ENCODE measurements at places on chromosomes 11 and 22. TPM values are rescaled to one million over a fixed set of nuclear protein-coding genes. Genes with fewer than 3 reads are reported as not detected.

SLC1A2 gene
- total RNA-seq = 2.0 TPM

- DNase-seq = no peak
These were observed 67.3 kb upstream of the CREB3L1 start for GRCh38 chr11:46210133-46210636.

DNA sequence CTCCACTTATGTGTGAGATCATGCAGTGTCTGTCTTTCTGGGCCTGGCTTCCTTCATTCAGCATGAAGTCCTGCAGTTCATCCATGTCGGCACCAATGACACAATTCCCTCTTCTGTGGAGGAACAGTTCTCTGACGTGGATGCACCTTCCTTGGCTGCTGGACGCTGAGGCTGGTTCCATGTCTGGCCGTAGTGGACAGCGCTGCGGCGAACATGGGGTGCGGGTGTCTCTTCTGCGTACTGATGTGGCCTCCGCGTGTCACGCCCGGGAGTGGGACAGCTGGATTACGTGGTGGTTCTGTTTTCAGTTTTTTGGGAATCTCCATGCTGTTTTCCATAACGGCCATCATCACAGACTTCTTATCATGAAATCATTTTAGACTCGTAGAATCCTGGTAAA lies 16.9 kb upstream of the MUC2 start:
- DNase-seq = peak; percentile 21

DNA sequence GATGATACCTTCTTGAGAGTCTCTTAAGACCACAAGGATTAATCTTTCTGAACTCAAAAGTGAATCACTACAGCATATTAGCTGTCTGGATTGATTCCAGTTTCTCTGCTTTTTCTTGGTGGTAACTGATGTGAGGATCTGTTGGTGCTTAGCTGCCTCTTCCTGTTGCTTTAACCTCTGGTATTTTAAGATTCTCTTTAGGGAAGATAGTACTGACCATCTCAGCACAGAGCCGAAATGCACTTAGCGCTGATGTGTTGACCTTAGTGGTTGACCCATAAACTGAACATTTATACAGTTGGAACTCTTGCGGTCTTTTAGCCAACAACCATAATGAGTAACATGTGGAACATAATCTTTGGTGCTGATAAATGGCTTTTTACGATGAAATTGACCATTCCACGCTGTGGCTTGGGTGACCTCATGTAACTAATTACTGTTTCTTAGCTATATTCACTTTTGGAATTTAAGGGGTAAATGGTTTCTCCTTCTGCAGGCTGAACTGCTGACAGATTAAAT lies 33.7 kb downstream of the APLP2 start:
- no peak for DNase-seq

- DNase-seq = peak; percentile 38
These were observed 1.9 kb upstream of the BAIAP2L2 start for GRCh38 chr22:38112381-38112780.

DNA sequence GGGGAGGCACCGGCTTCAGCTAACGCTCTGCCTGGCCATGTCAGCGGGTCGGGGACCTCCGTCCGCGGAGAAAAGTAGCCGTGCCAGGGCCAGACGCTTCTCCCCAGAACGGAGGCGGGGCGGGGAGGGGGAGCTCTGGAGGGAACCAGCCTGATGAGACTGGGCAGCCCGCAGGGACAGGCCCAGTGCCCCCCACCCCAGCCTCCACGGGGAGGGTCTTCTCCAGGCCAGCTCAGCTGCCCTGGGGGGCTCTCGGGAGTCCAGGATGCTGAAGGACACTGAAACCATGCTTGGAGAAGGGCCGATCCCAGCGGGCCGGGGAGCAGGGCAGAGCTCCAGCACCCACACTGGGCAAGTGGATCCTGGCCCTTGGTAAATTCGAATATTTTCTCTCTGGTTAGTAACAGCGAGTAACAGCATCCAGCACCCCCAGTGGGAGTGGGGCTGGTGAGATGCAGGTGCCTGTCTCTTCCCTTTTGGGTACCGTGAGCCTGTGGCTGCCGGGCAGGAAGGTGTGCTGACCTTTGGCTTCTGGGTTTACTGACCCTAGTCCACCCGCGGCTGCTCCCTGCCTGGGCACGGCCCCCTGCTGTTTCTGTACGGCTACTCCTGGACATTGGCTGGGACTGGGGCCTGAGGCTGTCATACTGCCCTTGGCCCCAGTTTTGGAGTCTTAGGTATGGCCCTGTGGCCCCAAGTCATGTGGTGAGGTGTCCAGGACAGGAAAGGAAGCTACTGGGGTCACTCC lies 35.8 kb downstream of the GRAMD4 start:
- no peak for DNase-seq

DNA sequence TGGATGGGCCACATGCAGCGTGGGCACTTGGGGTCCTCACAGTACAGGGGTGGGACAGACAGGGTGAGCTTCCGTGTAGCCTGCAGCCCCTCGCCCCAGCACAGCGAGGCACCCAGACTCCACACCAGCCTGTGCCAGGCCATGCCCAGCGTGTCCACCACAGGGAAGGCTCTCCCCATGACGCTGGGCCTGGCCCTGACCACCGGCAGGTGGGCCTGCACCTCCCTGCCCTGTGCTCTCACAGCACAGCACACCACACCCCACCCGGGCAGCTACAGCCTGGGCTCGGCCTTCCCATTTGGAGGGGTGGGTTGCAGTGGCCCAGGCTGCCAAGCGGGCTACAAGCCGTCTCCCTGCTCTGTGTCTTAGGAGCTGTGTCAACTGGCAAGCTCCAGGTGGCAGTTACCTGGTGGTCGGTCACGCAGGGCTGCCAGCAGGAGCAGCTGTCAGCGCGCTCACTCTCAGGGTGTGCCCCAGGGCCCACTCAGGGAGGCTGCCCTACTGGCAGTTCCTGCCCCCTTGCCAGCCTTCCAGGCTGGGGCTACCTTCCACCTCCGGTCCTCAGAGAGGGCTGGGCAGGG lies 4.6 kb downstream of the MOB2 start:
- no peak for DNase-seq

DNA sequence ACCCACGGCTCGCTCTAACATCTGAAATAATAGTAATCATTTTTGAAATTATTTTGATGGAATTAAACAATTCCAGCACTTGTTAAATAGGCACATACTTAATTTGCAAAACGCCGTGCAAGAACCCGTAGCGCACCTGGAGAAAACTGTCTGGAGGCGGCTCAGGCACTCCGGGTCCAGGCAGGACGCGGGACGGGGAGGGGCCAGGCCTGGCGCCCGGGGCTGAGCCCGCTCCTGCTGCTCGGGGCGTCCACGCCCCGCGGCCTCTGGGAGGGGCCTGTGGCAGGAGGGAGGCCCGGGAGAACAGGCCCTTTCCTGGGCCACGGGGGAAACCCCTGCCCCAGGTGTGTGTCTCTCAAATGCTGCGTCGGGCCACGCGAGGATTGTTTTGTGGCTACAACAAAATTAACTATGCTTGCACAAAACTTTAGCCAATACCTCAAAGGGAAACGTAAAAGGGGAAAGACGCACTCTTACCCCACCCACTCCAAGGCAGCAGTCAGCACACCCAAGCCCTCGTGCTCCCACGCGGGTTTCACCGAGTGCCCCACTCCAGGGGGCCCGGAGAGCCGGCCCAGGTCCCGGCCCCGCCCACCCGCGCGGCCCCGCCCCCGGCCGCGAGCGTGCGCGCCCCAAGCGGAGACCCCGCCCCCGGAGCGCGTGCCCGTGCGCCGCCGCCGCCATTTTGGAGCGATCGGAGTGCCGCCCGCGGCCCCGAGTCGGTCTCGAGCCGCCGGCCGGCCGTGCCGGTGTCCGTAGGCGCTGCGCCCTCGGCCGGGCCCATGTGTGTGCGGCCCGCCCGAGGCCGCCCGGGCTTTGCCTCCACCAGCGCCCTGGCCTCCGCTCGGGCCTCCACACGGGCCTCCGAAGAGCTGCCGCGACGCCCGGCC lies at the start of gene PPP6R2:
PPP6R2 (plus strand) TSS at position 677 of the 890 bp plus-strand sequence. CDS start 50,582 bp downstream, outside the sequence.
- DNase-seq = peak; percentile 91

BATF2 gene
- total RNA-seq = 2.0 TPM

NXPE2 gene
- total RNA-seq = not detected

DNA sequence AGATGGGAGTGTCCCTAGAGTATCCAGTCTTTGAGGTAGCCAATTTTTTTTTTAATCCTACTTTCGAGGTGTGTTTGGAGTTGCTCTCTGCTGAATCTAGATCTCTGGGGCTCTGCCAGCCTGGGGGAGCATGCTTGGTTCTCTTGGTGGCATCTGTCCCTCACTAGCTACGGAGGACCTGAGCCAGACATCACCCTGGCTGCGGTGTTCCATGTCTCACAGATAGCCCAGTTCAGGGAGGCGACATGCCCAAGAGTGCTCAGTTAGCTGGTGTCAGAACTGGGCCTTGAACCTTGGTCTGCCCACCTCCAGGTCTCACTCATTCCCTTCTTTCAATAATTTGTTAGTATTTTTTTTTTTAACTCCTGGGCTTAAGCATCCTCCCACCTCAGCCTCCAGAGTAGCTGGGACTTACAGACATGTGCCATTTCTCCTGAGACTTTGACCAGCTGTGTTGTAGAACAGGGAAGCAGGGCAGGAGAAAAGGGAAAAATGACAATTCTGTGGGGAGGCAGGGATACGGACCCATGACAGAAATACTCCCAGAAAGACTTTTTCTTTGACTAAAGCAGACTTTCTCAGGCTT lies 621 bp downstream of the HMOX1 start:
- DNase-seq = no peak

DNA sequence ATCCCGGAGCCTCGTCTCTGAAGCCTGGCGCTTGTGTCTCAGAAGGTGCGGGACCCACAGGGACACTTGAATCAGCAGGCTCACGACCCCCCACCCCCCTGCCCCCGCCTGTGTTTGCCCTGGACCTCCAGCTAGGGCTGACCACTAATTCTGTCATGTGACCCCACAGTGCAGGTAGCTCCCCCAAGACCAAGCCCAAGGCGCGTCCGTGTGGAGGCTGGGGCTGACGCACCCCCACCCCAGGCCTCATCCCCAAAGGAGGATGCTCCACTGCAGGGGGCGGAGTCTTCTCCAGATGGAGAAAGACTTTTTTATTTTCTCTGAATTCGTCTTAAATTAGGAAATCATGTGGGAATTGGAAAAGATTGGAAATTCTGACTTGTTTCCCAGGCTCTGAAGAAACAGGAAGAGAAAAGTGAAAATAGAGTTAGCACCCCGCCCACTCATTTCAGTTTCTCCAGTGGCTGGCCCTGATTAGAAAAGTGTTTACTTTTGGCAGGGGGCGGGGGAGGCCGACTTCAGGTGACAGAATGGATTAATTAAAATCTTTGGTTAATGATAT lies 1.0 kb upstream of the RELA start:
- no peak for DNase-seq

GRCh38 chr11:2583605-2583958 lies 116.2 kb downstream of the KCNQ1OT1 start:
- DNase-seq = peak; percentile 29

DNA sequence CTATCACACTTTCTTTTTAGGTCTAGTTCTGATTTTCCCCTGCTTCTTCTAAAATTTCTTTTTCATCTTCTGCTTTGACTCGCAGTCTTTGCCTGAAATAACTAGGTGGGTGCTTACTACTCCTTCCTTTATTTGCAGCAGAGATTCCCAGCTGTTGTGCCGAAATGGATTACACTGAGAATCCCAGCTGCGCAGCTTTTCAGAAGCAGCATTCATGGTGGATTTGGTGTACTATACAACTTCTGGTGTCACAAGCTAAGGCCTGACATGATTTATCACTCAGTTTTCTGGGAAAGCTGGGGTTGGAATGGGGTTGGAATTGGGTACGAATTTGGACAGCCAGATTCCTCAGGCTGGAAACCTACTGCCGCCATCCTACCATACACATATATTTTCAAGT lies 6.0 kb upstream of the XKR3 start:
- DNase-seq = no peak

DNA sequence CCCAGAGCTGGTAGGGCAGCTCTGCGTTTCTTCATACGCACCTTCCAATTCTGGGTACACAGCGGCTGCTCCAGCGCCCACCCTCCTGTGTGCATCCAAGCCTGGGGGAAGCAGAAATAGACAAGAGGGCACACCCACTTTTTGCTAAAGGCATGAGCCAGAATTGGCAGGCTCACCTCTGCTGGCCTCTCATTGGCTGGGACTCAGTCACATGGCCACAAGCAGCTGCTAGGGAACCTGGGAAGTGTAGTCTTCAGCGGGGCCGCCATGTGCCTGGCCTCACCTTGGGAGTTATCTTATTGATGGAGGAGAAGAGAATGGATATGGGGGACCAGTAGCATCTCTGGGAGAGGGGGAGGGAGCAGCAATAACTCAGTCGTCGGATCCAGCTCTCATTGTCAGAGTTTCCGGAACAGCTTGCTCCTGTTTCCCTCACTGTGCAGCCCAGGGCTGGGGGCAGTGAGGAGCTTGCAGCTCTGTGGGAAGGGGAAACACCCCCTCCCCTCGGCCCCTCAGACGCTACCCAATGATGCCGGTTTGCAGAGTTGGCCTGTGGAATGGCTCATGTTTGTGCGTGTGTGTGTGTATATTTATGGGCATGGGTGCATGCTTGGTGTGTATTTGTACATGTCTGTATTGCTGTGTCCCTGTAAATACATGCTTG lies 11.8 kb upstream of the MIEF1 start:
- peak; percentile 89 for DNase-seq

MS4A1 gene
- total RNA-seq = not detected

GRCh38 chr11:77038825-77039326 lies 4.7 kb downstream of the B3GNT6 start:
- no peak for DNase-seq

DNA sequence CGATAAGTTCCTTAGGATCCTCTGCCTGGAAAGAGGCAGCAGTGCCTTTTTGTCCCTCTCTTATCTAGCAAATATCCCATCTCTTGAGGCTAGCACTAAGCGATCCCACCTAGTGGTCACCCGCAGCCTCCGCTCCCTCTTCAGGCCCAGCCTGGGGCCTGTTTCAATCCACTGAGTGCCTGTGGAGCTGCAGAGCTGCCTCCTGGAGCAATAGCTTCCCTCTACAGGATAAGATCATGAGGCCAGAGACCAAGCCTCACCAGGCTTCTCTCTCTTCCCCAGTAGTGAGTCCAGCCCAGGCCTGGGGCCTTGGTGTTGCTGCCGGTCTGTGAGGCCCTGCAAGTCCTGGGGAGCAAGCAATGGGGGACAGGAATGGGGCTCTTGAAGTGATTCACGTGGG lies 65.8 kb downstream of the SLC22A12 start:
- DNase-seq = no peak

OR52N4 gene
- total RNA-seq = not detected

ANGPTL5 gene
- total RNA-seq = 1.9 TPM

DNA sequence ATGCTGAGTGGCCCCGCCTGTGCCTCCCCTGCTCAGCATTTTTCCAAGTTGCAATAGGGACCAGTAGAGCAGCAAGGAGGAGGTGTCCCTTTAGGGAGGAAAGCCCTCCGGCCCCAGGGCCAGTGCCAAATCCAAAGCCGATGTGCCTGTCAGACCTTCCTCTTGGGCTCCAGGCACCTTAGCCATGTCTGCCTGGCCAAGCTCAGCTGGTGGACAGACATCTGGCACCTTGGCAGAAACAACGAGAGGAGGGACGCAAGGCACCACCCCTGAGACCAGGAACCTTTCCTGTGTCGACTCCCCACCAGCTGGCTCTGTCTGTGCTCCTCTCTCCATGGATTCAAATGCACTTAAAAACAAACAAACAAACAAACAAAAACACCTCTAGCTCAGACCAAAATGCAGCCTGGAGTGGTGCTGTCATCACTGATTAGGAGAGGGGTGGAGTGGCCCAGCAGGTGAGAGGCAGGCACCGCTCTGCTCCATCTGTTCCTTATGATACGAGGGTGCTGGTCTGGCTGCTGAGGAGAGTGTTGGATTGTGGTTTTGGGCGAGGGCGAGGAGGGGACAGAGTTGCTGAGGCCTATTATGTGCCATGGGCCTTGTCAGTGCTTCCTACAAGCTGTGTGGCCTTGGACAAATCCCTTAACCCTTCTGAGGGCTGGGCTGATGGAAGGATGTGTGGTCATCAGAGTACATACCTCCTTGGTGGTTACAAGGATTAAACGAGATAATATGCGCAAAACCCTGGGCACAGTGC lies 46.2 kb downstream of the TP53I11 start:
- DNase-seq = no peak

PRDM11 gene
- total RNA-seq = 17.3 TPM

- DNase-seq = no peak
These were observed 7.6 kb upstream of the OR52K2 start for GRCh38 chr11:4441515-4441914.
